Mucosa of descending colon (tissue), 3 donors: ENCODE measurements at places on chromosomes 13 and 19.
A peak's percentile ranks its signal among the peaks of the same experiment; 100 is the strongest.

DNA sequence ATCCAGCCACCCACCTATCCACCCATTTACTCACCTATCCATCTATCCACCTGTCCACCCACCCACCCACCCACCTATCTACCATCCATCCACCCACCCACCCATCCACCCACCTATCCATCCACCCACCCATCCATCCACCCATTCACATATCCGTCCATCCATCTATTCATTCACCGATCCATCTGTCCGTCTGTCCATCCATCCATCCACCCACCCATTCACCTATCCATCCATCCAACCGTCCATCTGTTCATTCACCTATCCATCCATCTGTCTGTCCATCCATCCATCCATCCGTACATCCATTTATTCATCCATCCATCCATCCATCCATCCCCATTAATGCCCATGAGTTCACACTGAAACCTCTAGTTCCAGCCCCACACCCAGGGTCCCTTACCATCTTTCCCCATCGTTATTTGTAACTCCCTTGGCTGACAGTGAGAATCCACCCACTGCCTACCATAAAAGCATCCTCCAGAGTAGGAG lies 31.3 kb downstream of the KDM4B start:
- DNase-seq: no peak

- DNase-seq: no peak
These were observed 6.6 kb upstream of the ZNF428 start for GRCh38 chr19:43625918-43626579.

GRCh38 chr19:19261350-19262189 lies 11.5 kb downstream of the TM6SF2 start:
- no peak for DNase-seq

DNA sequence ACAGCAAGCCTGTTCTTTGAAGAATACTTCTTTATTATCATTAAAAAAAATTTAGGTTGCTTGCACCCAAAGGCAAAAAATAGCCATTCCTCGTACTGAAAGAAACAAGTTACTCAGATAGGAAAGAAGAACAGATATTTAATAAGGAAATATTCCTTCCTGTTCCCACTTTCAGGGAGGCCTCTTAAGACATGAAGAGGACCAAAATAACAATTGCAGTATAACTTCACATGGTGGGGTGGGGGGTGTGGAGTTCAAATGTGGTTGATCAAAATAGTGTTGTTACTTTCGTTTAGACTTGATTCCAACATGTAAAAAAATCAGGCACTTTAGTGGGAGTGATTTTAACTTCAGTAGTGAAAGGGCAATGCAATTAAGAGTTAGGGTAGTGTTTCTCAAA lies 3.6 kb downstream of the RGCC start:
- no peak for DNase-seq

DNA sequence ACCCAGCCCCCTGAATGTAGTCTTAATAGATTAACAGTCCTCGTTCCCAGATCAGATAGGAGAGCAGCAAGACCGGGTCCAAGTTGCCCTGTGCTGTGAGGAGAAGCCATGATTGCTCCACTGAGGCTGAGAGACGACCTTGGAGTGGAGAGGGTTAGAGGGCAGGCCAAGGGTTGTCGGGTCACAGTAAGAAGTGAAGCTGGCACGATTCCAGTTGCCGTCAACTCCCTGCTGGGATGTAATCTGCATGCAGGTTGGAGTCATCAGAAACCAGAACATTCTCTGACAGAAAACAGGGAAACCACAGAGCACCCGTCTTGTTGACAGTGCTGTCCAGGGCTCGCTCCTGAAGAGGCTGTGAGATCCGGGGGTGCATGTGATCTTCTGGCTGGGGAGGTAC lies 19.0 kb upstream of the ATP11A start:
- DNase-seq: no peak

- DNase-seq: peak; percentile 34
These were observed 8.8 kb upstream of the CACNG6 start for GRCh38 chr19:53982611-53983010.

- DNase-seq: no peak
These were observed 63.3 kb downstream of the MBNL2 start for GRCh38 chr13:97285221-97285955.

DNA sequence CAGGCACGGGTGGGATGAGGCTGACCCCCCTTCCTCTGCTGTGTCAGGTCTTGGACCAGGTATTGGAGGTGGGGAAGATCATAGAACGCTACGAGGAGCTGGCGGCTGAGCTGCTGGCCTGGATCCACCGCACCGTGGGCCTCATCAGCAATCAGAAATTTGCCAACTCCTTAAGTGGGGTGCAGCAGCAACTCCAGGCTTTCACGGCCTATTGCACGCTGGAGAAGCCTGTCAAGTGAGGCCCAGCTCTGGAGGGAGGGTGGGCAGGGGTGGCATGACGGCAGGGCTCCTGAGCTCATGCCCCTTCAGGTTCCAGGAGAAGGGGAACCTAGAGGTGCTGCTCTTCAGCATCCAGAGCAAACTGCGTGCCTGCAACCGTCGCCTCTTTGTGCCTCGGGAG lies 35.3 kb downstream of the SPTBN4 start:
- DNase-seq: no peak

- DNase-seq: peak; percentile 70
These were observed 885 bp downstream of the TGFB1 start for GRCh38 chr19:41352609-41353465.

GRCh38 chr13:74084375-74084935 lies 49.7 kb downstream of the KLF12 start:
- DNase-seq: no peak

- DNase-seq: no peak
These were observed 50.0 kb upstream of the GPR183 start for GRCh38 chr13:99357131-99357596.
